ENCODE measurements at places on chromosomes 5 and 9. TPM values are rescaled to one million over a fixed set of nuclear protein-coding genes. Genes with fewer than 3 reads are reported as not detected.

Gene AIF1L
- 2.6 TPM for polyA plus RNA-seq

Gene NAIP
- polyA plus RNA-seq: 1.5 TPM

Gene IL7R
- polyA plus RNA-seq: not detected

Gene CORO2A
- polyA plus RNA-seq: not detected

Gene LAMC3
- not detected for polyA plus RNA-seq

Gene FAXDC2
- polyA plus RNA-seq: 19.6 TPM

Gene SPINK5
- polyA plus RNA-seq: 0.23 TPM

Gene ARHGEF28
- 2.6 TPM for polyA plus RNA-seq

Gene LHFPL2
- 1.2 TPM for polyA plus RNA-seq

Gene ELOVL7
- 9.0 TPM for polyA plus RNA-seq

Gene CHSY3
- 4.9 TPM for polyA plus RNA-seq

Gene KCNV2
- not detected for polyA plus RNA-seq

Gene RBM22
- polyA plus RNA-seq: 22.0 TPM

Gene PRSS3
- polyA plus RNA-seq: 26.2 TPM
